CD4-positive, CD25-positive, alpha-beta regulatory T cell (primary cell): ENCODE measurements at places on chromosomes 5 and 9.

DNA sequence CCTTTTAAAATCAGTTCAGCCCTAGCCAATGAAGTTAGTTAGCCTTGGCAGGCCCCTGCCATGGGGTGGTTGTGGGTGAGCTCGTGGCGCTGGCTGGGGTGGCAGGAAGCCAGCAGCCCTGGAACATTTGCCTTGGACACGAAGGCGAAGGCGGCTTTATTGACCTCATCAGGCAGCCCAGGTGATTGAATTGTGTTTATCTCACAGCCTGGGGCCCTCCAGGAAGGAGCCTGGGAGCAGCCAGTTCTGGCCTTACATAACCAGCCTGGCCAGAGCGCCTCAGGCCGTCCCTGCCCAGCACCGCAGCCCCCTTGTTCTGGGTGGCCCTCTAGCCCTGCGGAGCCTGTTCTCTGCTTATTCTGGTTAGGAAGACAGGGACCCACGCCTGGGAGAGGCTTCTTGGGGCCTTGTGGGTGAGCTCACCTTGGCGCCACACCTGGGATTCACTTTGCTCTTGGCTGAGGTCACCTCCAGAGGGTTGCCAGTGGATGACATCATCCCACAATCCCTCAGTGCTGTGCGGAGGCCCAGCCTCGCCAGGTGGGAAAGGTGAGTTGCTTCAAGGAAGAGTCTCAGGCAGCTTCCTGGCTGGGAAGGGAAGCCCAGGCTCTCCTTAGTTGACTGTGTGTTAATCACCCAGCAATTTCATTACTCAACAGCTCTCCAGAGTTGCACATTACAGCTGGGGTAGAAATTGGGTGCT is 54.4 kb upstream of the RPL26L1 start:
- DNase-seq: no peak

DNA sequence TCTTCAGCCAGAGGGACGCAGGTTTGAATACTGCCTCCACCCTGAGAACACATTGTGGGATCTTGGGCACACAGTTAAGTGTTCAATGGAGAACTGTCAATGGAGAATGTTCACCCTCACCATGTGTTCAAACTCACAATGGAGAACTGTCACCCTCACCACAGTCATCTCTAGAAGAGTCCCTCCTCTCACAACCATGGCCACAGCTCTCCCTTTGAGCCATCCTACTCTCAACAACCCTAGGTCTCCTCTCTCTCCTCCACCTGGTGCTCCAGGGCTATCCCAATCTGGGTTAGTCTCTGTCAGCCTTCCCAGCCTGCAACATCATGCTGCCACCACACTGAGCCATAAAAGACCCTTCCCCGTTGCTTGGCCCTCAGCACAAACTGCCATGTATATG is 36.3 kb upstream of the HAND1 start:
- no peak for DNase-seq

- no peak for DNase-seq
Measured at GRCh38 chr5:96176022-96176421, 214.4 kb upstream of the ELL2 start.

GRCh38 chr5:55699041-55699688 is 13.0 kb downstream of the SLC38A9 start:
- no peak for DNase-seq

GRCh38 chr9:128082151-128082550 is 14.1 kb downstream of the SLC25A25 start:
- DNase-seq: no peak

GRCh38 chr9:37983381-37984067 is 79.6 kb upstream of the SLC25A51 start:
- DNase-seq: no peak

DNA sequence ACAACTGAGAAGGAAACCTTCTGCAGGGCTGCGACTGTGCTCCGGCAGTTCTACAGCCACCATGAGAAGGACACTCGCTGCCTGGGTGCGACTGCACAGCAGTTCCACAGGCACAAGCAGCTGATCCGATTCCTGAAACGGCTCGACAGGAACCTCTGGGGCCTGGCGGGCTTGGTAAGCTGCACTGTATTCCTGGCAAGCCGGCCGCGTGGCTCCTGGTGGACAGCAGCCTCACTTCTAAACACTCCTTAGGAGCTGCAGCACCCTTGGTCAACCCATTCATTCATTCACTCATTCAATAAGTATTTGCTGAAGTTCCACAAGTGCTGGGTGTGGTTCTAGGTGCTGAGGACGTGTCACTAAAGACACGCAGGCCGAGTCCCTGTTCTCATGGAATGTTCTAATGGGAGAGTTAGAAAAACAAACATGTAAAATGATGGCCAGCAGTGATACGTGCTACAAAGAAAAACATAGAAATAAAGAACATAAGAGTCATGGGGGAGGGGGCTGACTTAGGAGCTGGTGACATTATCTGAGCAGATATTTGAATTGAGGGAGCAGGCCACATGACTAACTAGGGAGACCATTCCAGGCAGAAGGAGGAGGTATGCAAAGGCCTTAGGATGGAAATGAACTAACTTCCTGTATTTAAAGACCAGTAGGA is 6.1 kb downstream of the IL4 start:
- no peak for DNase-seq

DNA sequence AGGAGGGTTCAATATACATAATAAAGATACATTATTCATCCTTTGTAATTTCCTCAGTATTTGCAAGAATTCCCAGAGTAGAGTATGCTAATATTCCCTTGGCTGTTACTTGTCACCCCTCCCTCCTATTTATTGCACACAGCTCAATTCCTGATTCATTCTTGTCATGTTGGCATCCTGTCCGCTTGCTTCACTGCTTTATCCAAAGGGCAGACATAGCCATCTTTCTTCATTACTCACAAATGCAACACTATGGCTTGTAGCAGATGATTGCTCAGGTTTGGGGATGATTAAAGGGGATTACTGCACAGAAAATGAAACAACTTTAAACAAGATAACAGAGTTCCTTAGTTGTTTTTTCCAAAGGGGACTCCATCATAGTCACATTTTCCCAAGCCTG is 1.2 kb upstream of the IL33 start:
- DNase-seq: no peak

- DNase-seq: peak; percentile 26
Measured at GRCh38 chr5:36305571-36306326, 4.0 kb upstream of the RANBP3L start.

GRCh38 chr9:117783828-117784227 is 79.6 kb downstream of the TLR4 start:
- DNase-seq: peak; percentile 32

GRCh38 chr9:6197330-6197729 is 18.3 kb upstream of the IL33 start:
- no peak for DNase-seq

- no peak for DNase-seq
Measured at GRCh38 chr5:80894083-80894482, 66.1 kb upstream of the RASGRF2 start.

DNA sequence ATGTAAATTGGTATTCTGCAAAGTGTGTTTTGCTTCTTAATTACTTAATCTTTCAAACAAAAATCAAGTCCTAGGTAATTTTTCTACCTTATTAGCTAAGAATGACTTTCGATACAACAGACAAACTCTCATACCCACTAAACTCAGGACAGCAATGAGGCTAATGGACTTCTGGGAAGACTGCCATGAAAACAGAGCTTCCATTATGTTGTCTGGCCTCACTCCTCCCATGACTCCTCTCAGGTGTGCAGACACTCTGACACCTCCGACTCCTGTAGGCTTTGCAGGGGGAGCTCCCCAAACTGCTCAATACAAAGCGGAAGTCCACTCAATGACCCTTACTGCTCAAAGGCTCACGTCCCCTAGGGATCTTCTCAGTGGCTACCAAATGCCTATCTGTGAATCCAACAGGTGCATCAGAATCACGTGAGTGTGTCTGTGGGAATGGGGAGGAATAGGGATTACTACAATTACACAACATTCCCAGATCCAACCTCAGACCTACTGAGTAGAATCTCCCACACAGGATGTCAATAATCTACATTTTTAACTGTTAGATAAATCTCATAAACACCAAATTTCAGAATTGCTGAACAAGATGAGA is 289.9 kb downstream of the RAB3C start:
- no peak for DNase-seq

GRCh38 chr5:62575489-62575888 is 3.1 kb upstream of the LRRC70 start:
- no peak for DNase-seq

- DNase-seq: peak; percentile 60
Measured at GRCh38 chr5:37722236-37723161, 117.3 kb downstream of the GDNF start.

DNA sequence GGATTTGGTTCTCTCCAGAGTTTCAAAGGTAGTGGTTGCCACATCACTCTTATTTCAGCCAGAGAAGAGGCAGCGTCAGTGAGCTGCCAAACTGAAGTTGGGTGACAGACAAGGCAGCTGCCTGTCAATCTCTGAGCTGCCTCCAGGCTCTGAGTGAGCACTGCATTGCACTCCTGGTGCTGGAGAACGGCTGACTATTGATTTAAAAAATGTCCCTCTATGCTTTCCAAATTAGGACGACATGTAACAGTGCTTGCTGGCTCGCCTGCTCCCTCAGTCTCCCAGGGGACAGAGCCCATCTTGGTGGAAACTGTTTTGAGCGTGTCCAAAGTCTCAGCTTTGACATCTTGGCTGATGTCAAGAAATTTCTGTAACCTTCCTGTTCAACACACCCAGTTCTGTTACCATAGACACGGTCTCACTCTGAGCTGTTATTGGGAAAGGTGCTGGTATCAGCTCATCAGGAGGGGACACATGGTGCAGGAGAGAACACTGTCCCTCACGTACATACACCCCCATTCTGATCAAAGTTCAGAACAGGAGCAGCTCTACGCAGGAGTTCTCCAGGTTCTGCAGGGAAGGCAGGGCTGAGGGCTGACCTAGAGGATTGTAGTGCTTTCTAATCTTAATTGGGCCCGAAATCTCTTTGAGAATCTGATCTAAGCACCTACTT is 15.7 kb downstream of the PCDH12 start:
- no peak for DNase-seq

DNA sequence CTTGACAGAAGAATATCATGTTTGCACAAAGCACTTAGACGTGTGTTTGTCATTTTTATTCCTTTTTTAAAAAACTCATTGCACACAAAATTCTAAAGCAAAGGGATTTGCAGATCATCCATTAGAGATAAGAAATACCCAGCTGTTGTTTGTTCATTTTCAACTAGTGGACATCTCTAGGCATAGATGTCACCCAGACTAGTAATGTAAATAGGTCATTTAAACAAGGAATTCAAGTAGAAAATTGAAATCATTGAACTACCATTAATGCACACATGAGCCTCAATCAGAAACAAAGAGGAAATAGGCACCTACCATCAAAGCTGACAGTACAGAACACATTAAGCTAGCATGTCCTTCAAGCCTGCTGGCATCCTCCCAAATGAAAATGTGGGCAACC is 107.3 kb downstream of the OR2K2 start:
- no peak for DNase-seq

DNA sequence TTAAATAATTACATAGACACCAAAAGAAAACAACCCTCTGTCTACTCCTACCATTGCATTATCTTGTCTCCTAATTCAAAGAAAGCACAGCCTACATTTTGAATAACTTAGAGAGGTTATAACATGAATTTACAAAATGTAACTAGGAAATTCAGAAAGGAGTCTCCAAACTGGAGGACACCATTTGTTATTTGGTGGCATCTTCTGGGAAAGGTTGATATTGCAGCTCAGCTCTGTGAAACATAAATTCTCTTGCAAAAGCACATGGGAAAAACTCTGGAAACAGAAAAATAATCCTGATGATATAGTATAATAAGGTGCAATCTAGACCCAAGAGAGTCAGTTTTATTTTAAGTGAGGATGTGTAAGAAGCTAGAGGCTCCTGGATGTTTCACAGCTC is 215.3 kb downstream of the MLLT3 start:
- no peak for DNase-seq

- DNase-seq: no peak
Measured at GRCh38 chr5:52073993-52074689, 690.9 kb downstream of the ISL1 start.

GRCh38 chr5:144406442-144406841 is 235.8 kb downstream of the KCTD16 start:
- no peak for DNase-seq

- no peak for DNase-seq
Measured at GRCh38 chr5:133709209-133709725, 96.9 kb upstream of the FSTL4 start.

- no peak for DNase-seq
Measured at GRCh38 chr5:14397717-14398116, 183.9 kb upstream of the OTULINL start.

GRCh38 chr9:81396528-81396927 is 292.8 kb downstream of the TLE1 start:
- no peak for DNase-seq

GRCh38 chr9:98930792-98931191 is 12.9 kb upstream of the COL15A1 start:
- DNase-seq: no peak

GRCh38 chr5:3740546-3741373 is 145.1 kb downstream of the IRX1 start:
- no peak for DNase-seq

DNA sequence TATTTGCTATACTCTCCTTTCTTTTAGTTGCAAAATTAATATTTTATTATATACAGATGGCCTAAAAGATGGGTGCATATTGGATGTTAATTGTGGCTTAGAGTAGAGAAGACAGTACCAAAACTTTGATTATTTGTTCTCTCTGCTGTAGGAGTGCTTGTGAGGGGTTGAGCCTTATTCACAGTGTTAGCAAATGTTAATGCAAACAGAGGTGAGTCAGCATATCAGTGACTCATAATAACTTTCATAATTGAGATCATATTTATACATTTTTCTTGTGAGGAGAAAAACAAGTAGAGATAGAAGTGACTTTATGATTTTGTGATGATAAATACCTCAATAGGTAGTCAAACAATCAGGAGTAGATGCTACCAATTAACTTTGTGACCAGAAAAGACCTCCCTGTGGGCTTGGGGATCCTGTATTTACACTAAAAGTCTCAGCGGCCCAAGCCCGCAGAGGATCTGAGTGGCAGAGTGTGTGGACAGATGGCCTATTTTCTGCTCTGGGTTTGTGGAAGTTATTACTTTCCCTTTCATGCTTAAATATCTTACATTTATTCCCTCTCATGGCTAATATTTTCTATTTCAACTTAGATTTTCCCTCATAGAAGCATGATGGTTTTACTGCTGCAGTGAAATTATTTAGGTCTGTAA is 226.5 kb downstream of the TAF11L14 start:
- no peak for DNase-seq

GRCh38 chr5:139797856-139798510 is 2.4 kb downstream of the PSD2 start:
- DNase-seq: no peak

DNA sequence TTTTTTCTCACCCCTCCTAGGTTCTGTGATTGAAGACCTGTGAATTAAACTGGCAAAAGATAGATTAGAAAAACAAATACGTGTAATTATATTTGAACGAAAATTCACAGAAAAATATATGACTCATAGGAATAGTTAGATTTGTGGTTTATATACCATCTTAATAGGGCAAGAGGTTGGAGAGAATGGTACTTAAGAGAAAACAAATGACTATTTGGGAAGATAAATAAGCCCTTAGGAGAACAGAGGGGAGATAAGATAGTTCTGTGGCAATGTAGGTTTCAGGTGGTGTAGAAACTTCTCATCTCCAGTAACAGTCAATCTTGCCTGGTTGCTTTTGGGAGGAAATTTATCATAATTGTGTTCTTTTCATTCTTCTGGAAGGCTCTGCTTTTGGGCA is 122.0 kb downstream of the PRDM9 start:
- no peak for DNase-seq
